ENCODE measurements at places on chromosomes 16 and 17.

DNA sequence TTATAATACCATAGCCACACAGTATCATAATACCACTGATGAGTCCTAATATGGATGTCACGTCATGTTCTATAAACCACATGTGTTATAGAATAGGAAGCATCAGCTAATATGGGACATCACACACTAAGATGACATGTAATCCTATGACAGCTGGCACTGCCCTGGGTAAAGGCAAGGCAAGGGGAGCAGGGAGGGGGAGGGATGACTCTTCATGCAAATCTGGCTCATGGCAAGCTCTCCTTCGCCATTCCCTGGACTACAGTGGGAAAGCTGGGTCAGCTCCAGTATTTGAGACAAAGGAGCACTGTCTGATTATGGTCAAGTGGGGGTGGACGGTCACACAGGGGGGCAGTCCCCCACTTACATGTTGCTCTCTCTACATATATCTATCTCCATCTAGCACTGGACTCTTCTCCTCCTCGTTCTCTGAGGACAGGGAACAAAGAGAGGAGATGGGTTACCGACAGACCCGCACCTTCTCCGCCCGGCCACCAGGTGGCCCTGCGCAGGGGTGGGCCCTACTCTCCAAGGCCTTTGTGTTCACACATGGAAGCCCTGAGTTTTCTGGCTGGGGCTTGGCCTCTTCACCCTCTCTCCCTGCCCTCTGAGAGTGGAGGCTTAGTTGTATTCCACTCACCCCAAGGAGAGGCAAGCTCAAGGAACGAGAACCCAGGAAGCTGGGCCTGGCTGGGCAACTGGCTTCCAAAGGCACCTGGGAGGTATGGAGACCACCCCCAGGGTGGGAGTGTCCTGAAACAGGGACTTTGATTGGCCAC is 23.4 kb upstream of the MPO start:
- no peak for DNase-seq

DNA sequence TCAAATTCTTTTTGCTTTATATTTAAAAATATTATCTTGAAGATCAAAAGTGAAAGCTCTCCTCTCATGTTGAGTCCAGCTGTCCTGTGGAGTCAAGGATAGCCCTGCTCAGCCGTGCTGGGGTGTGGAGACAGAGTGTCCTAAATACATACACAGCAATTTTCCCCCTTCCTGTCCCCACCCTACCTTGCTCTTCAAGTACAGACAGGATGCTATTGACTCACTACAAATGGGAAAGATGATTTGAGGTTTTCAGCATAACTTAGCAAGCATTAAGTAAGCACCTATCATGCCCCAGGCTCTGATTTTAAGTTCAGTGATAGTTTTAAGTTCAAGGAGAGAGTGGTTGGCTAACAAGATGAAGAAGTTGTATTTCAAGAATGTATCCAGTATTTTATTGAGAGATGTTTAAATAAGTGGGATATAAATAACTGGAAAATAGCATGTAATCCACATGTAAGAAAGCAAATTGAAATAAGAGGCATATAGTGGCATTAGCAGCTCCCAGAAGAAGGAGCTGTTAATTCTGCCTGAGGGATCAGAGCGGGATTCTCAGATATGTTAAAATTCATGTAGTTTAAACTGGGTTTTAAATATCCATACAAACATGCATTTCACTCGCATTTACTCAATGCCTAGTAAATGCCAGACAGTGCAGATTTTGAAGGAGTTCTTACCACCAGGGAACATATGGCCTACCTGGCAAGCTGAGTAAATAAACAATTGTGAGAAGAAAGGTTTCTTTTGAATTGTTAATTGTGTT is 183.5 kb upstream of the ANKFN1 start:
- no peak for DNase-seq

DNA sequence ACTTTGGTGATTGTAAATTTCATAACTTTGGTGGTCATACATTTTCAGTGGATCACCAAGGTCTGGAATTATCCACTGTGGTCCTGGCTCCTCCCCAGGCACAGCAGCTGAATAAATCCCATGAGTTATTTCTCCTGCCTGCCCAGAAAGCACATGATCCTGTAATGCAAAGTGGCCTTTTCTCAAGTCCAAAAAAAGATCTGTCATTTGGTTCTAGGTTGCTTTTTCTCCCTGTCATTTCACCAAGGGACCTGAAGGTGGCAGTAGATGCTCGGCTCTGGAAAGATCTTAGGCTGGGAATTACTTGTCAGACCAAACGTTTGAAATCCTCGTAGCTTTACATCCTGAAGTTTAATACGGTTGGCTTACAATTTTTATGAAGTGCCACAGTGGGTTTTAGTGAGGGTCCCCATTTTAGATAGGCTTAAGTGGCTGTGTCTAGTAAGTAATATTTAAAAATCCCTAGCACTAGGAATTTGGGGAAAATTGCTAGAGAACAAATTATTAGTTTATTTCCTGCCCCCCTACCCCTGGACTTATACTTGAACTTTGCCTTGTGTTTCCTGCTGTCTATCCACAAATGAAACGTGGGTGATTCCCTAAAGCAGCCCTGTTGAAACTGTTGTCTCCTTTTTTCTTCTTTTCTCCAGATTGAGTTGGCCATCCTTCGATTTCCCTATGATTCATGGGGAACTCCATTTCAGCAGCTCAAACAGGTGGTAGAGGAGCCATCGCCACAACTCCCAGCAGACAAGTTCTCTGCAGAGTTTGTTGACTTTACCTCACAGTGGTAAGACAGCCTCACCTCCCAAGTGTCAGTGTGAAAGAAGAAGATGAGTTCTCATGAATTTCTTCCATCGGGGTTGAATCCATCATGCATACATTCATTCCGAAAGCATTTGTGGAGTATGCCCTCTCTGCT is 111.7 kb downstream of the MAP2K6 start:
- DNase-seq = no peak

DNA sequence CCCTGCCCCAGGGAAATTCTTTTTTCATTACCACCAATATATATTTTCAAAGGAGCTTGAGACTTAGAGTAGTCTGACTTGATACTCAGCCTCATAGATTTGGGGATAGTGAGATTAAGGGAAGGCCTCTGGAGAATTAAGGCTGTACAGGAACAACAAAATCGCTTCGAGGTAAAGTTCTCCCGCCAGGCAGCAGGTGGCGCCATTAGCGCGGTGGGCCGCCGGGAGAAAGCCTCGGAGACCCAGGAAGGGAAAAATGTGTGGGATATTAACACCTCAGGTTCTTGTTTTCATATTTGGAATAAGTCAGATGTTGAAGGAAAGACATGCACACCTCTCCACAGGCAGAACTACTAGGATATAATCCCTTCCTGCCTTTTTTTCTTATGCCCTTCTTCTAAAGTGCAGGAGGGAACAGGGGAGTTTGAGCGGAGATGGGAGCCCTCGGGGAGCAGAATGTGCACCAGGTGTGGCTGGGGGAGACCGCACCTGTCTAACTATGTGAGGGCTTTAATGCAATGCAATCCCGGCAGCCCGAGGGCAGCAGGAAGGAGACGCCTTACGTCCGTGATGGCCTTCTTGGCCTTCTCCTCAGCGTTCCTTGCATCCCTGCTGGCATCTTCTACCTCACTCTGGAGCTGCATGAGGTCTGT is 25.9 kb downstream of the MYH3 start:
- DNase-seq = no peak

GRCh38 chr16:29950806-29951461 is 10.9 kb upstream of the TMEM219 start:
- no peak for DNase-seq

GRCh38 chr17:28570716-28571360 is 486 bp downstream of the PIGS start:
- no peak for DNase-seq

- DNase-seq = no peak
Observed at GRCh38 chr17:73986641-73987177, 216.8 kb upstream of the RPL38 start.

- no peak for DNase-seq
Observed at GRCh38 chr16:51907680-51908079, 639.3 kb downstream of the TOX3 start.

GRCh38 chr16:55508941-55509931 is at the start of gene LPCAT2:
TSS of gene LPCAT2 (plus strand) at chr16:55509072. CDS start at chr16:55509182, 110 bp downstream.
- peak; percentile 92 for DNase-seq

All from vagina (tissue), 2 donors.